HL-60 (cell line): ENCODE measurements at places on chromosomes 12 and 14.

GRCh38 chr14:104401785-104402184 lies 177.8 kb upstream of the C14orf180 start:
- DNase-seq: no peak

DNA sequence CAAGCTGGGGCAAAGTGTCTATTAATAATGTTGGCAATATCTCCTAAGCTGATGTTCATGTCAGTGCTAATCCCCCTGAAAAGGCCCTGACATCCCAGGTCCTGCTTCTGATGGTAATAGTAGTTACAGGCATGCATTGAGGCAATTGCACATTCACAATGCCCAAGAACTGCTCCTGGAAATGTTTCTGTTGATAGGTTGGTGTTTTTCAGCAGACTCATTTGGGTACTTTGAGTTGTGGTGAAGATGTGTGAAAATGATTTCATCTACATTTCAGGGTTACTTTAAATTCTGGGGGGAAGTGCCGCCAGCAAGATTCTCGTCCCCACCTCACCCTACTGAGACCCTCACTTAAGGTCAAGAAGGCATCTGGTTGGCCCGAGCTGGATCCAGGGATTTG lies 92.9 kb downstream of the BBS10 start:
- no peak for DNase-seq

DNA sequence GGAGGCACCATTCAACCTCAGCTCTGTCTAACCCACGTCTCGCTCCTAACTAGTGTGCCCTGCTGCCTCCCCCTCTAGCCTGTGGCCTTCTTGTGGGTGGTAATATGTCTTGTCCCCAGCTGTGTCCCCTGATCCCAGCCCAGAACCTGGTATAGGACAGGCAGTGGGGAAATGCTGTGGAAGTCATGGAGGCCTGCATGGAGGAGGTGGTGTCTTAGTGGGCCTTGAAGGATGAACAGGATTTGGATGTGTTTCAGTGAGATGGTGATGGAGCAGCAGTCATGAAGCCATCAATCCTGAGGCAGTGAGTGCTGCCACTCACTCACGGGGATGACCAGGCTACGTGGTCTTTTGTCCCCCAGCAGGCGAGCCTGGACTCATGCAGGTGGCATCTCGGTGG lies 13.4 kb downstream of the PLBD2 start:
- no peak for DNase-seq

DNA sequence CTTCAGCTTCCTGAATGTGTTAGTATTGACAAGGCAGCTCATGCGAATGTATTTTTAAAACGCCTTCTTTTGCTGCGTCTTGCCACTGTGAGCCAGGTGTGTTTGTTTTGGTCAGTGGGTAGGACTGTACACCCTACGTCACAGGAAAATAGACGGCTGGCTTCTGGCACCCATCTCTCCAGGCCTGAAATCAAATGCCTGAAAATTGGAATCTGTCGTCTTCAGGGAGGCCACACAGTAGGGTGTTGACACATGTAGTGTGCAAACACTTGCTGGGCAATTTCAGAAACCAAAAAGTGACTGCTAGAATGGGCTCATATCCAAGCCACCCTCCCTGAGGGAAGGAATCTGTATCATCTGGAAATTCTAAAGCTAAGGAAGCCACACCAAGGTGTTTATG lies 209.3 kb downstream of the TTC8 start:
- no peak for DNase-seq

GRCh38 chr12:120367924-120368788 lies 808 bp downstream of the MSI1 start:
- no peak for DNase-seq

GRCh38 chr12:13816394-13816793 lies 165.0 kb downstream of the GRIN2B start:
- no peak for DNase-seq

DNA sequence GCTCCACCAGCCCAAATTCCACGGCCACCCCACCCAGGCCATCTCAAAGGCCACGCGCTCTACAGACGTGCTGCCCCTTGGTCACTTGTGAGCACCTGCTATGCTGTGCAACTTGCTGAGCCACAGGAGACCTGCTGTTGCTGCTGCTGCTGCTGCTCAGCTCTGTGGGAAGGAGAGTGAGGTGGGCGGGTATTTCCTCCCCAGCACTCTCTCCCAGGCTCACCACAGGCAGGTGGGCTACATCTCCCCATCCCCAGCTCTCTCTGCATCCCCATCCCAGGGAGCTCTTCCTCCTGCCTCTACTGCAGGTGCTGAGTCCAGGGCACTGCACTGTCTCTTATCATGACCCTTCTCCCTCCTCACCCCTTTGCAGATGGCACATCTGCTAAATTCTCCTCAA lies 306.9 kb downstream of the BCL11B start:
- DNase-seq: no peak

- no peak for DNase-seq
Measured at GRCh38 chr14:28876572-28876945, 110.0 kb downstream of the FOXG1 start.

DNA sequence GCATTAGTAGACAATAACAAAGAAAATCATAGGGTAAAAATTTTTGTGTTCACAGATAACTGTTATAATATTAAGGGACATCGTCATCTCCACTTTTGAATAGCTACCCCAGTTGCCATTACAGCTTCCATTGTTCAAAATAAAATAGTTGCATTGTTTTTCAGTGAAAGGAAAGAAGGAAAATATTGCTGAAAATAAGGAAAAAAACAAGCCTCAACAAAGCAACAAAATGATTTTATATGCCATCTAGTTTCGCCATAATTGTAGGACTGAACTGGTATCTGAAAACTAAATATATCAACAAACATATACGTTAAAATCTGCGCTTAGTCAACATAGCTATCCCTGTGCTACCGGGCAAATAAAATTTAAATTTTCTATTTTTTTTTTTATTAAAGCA lies 3.3 kb downstream of the CDK17 start:
- no peak for DNase-seq

- DNase-seq: no peak
Measured at GRCh38 chr14:72904840-72905561, 11.1 kb upstream of the DPF3 start.

- no peak for DNase-seq
Measured at GRCh38 chr14:68622856-68623255, 170.0 kb downstream of the ZFP36L1 start.

- DNase-seq: peak; percentile 1
Measured at GRCh38 chr14:32077081-32078022, at the start of gene ARHGAP5. TSS of gene ARHGAP5 (plus strand) at chr14:32077304. CDS start at chr14:32090670, 13,366 bp downstream.

DNA sequence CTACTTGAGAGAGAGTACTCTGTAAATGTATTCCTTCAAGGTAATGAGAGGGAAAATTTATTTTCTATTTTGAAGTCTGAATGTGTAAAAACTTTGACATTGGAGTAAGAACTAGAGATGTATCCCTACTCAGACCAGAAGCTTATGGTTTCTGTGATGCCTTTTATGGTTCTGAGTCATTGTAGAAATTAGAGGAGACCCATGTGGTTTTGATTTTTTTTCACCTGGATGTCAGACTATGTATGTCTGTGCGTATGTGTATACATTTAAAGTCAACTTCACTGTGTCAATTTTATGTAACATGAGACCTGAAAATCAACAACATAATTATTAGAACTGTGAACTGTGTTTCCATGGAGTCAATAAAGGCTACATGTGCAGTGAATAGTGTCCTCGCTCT lies 302.0 kb downstream of the TRHDE start:
- DNase-seq: no peak

- DNase-seq: no peak
Measured at GRCh38 chr12:29043069-29043468, 106.0 kb upstream of the FAR2 start.

GRCh38 chr14:87503711-87504110 lies 489.3 kb downstream of the GALC start:
- DNase-seq: no peak

GRCh38 chr14:63735720-63736119 lies 7.9 kb upstream of the SGPP1 start:
- DNase-seq: no peak

DNA sequence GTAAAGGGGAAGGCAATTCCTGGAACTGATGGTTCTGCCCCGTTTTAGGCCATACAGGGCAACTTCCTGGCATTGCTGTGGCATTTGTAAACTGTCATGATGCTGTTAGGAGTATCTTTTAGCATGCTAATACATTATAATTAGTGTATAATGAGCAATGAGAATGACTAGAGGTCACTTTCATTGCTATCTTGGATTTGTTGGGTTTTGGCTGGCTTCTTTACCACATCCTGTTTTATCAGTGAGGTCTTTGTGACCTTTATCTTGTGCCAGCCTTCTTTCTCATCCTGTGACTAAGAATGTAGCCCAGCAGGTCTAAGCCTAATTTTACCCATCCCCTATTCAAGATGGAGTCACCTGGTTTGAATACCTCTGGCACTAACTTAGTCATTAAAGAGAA lies 51.2 kb downstream of the TESPA1 start:
- DNase-seq: no peak

DNA sequence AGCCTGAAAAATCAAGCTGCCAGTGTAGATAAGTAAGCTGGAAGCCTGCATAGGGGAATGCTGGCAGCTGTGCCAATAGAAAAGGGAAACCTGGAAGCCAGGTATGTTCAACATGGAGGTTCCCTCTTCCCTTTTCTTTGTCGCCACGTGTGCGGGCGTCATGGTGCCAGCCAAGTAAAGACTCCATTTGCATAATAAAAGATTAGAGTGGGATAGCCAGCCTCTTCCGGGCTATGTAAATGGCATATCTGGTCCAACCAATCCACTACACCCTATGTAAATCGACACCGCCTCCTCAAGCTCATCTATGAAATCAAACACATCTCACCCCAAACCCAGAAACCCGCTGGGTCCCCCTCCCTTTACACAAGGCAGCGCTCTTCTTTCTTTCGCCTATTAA lies 5.6 kb upstream of the ADGRD1 start:
- DNase-seq: no peak

GRCh38 chr12:46787496-46788055 lies 38.2 kb downstream of the SLC38A4 start:
- no peak for DNase-seq

- DNase-seq: no peak
Measured at GRCh38 chr12:91852634-91853033, 293.0 kb downstream of the BTG1 start.

DNA sequence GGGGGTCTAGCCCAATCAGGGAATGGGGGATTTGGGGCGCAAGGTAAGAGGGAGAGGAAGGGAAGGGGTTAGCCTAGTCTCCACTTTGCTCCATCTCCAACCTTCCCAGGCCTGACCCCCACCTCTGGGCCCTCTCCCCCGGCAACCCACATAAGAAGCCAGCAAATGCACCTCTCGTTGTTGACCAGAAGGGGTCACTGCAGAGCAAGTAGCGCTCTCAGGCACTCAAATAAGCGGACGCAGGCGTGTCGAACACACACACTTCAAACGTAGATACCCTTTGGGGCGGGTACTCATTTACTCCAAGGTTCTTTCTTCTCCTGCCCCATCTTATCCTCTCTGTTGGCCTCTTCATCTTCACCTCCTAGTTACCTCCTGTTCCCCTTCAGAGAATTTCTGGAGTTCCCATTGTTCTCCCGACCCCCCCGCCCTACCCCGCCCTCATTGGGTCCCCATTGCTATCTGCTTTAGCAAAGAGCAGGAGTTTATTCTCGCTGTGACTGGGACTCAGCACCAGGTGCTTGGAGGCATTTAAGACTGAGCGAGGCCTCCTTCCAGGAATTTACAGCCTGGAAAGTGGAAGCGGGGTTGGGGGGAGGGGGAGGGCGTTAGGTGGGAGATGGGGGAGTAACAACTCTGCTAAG lies 1.5 kb upstream of the SRRM4 start:
- DNase-seq: peak; percentile 45

DNA sequence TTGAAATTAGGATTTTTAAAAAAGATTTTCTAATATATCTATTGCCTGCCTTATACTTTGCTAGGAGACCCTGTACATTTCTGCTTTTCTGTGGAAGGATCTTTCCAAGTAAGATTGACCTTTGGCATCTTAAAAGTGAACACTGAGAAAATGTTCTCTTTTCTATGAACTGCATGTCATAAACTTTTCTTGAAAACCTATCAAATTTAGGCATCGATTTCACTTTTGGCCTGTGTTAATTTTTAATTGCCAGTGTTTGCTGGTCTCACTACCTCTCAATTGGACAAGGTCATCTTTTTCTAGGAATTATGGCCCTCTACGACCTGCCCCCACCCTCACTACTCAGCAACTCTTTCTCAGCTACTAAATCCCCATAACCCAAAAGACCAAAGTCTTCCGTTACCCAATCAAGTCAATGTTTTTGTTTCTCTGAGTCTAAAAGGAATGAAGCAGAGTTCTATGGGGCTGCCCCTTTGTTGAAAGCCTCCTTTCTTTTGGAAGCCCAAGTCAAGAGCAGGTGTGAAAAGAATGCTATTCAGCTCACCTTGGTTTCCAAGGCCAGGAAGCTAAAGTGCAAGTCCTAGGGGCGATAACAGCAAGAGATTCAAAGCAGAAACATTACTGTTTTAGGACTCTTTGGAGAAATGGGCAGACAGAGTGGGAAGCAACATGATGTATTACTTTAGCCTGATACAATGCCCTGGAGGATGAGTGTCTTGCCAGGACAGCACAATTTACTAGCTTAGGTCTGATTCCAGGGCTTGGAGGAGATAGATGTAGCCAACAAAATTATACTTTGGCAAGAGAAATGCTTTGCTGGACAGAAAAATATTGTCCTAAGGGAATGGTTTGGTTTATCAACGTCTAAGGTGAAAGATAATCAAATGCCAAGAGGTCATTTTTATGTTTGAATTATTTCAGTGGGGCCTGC lies 55.0 kb downstream of the IGF1 start:
- DNase-seq: no peak

GRCh38 chr14:97280526-97280925 lies 483.3 kb downstream of the VRK1 start:
- DNase-seq: no peak

DNA sequence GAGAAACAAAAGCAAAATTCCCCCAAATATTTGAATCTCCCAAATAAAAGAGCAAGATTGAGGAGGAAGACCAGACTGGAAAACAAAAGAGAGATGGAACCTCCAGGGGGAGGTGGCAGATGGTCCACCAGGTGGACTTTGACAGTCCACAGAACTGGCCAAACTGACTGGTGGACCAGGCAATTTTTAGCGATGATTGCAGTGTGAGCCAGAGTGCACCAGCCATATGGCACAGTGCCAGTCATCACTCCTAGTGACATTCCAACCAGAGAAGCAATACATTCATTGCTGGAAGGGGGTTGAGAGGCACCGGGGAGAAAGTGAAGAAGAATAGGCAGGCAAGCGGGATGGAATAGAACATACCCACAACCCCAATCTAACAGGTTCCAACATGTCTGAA lies 182.9 kb downstream of the EXOC5 start:
- no peak for DNase-seq

GRCh38 chr12:11568762-11569478 lies 80.6 kb upstream of the ETV6 start:
- DNase-seq: no peak

DNA sequence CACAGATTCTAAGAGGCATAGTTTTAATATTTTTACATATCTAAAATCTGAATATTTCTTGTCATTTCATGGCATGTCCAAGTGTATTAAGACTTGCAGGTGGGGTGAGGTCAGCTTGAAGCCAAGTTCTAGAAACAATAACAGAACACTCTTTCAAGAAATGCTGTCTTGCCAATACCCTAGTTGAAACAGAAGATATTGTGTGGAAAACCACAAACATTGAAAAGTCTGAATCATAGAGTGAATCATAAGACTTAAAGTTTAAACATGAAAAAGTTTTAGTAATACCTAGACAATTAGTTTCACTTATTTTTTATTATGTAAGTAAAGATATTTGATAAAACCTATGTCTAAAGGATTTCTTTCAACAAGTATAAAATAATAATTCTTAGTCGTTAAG lies 191.5 kb upstream of the CAND1 start:
- DNase-seq: no peak

- no peak for DNase-seq
Measured at GRCh38 chr12:100688451-100688864, 106.1 kb upstream of the ANO4 start.

- no peak for DNase-seq
Measured at GRCh38 chr12:107847830-107848229, 73.3 kb downstream of the ASCL4 start.

GRCh38 chr14:21264025-21264801 lies 5.0 kb downstream of the HNRNPC start:
- no peak for DNase-seq
